ENCODE measurements at places on chromosomes 7 and 10.

- peak; percentile 15 for DNase-seq
These were observed 350.8 kb downstream of the PLXNA4 start for GRCh38 chr7:132225216-132226030.

DNA sequence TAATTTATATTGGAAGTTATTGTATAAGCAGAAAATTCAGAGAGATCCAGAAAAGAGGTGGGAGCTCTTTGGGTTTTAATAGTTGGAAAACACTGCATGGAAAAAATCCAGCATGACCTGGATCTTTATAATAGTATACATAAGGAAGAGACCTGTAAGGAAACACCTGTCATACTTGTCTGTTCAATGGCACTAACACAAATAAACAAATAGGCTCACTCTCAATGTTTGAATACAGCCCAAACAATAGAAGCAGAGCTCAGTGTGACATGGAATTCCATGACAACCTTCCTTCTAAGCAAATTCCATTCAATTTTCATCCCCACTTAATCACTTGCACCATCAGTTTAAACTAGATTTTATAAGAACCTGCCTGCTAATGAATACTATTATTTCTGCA lies 31.7 kb downstream of the CISD1 start:
- DNase-seq: no peak

- no peak for DNase-seq
These were observed 202.6 kb downstream of the MDFIC start for GRCh38 chr7:115124409-115124939.

GRCh38 chr7:23898619-23899018 lies 188.6 kb downstream of the STK31 start:
- no peak for DNase-seq

- no peak for DNase-seq
These were observed 209.2 kb downstream of the MBL2 start for GRCh38 chr10:52563360-52563759.

DNA sequence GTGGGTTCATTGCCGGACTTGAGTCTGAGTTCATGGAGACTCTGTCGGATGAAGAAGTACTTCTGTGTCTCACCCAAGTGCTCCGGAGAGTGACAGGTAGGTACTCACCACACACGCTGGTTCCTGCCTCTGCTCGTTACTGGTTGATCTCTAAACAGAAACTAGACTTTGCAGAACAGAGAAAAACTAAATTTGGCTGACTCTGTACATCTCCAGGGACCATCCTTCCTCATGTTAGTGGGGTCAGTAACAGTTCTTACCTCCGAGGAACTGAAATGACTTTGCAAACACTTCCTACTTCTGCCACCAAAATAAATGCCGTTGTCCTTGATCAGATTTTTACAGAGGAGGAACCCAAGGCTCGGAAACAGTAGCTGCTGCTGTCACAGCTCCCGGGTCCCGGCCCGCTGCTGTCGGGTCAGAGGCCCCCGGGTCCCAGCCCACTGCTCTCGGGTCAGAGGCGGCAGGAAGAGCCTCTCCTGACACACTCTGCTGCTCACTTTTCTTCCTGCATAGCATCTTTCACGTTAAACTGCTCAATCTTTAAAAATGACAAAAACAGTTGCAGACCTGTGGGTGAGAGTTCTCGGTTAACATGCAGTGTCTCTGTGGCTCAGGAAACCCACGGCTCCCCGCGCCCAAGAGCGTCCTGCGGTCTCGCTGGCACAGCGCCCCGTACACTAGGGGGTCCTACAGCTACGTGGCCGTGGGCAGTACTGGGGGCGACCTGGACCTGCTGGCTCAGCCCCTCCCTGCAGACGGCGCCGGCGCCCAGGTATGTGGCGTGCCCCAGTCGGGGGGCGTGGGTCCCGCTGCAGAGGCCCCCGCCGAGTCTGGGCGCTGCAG lies 4.8 kb upstream of the MTG1 start:
- DNase-seq: no peak

- peak; percentile 70 for DNase-seq
These were observed 10.9 kb downstream of the LIMK1 start for GRCh38 chr7:74094224-74095101.

GRCh38 chr10:70132098-70133029 lies at the start of gene AIFM2:
AIFM2 (minus strand) TSS chr10:70132825; CDS start chr10:70124084, 8,741 bp downstream.
- peak; percentile 63 for DNase-seq

- DNase-seq: no peak
These were observed 858 bp downstream of the COPS6 start for GRCh38 chr7:100089458-100090196.

DNA sequence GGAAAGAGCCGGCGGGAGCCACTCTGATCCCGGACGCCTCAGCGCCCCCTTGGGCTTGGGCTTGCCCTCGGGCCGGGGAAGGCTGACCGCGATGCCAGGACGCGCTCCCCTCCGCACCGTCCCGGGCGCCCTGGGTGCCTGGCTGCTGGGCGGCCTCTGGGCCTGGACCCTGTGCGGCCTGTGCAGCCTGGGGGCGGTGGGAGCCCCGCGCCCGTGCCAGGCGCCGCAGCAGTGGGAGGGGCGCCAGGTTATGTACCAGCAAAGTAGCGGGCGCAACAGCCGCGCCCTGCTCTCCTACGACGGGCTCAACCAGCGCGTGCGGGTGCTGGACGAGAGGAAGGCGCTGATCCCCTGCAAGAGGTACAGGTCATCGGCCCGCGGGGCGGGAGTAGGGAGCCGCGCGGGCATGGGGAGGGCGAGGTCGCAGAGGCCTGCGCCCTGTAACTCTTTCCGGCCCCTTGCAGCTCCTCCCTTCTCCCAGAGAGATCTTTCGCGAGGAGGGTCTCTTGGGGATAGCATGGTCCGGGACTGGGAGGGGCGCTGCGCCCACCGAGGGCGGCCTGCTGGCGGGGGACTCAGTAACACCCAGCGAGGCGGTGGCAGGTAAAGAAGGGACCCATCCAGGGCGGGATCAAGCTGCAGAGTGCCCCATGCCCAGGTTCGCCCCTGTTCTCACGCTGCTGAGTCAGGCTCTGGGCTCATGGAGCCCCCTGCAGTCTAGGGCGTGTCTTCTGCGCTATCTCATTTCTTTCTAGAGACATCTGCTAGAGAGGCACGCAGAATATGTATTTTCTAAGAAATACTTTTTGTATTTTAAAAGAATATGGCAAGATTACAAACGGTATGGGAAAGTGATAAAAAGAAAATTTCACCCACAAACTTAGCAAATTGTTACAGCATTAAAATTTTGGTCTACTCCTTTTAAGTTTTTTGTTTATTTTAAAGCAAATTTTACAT lies 687 bp downstream of the EPDR1 start:
- peak; percentile 78 for DNase-seq

- DNase-seq: no peak
These were observed 2.1 kb downstream of the PDK4 start for GRCh38 chr7:95594185-95594584.

- DNase-seq: no peak
These were observed 89.3 kb downstream of the MKI67 start for GRCh38 chr10:128036746-128037543.

DNA sequence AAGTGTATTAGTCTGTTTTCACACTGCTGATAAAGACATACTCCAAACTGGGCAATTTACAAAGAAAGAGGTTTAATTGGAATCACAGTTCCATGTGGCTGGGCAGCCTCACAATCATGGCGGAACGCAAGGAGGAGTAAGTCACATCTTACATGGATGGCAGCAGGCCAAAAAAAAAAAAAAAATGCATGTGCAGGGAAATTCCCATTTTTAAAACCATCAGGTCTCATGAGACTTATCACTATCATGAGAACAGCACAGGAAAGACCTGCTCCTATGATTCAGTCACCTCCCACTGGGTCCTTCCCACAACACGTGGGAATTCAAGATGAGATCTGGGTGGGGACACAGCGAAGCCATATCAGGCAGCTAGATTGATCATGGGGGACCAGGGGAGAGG lies 136.8 kb downstream of the EXOC4 start:
- no peak for DNase-seq

- DNase-seq: peak; percentile 50
These were observed 547.9 kb upstream of the FOXK1 start for GRCh38 chr7:4134204-4134603.

- peak; percentile 44 for DNase-seq
These were observed 10.4 kb downstream of the NXPH1 start for GRCh38 chr7:8443576-8444467.

DNA sequence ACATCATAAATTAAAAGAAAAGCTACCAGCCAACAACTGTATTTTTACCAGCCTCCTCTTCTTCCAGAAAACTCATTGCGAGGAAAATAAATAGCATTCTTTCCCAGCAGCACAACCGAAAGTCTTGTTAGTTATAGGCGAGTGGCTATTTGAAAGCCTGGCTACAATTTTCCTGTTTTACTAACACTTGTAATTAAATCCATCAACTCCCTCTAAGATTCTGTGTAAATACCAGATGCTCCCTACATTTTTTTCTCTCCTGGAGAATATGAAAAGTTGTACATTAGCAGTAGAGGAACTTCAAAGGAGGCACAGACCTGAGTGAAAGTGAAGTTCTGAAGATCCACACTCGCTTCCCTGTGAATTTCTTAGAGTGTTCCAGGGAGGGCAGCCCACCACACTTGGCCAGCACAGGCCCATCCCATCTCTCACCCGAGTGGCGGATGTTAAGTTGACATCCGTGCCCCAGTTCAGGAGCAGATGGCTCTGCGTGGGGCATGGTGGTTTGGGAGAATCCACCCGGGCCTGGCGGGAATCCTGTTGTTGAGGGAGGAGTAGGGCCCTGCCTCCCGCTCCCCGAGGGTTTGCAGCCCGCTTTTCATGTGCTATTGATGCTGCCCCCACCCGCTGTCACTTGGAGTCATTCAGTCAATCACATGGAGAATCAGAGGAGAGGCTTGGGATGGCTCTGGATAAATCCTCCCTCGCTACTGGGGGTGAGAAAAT lies 451.0 kb upstream of the GALNT17 start:
- DNase-seq: no peak

- DNase-seq: no peak
These were observed 956.6 kb downstream of the GATA3 start for GRCh38 chr10:9010931-9011670.

- peak; percentile 89 for DNase-seq
These were observed 121.3 kb upstream of the HABP2 start for GRCh38 chr10:113431398-113432160.

DNA sequence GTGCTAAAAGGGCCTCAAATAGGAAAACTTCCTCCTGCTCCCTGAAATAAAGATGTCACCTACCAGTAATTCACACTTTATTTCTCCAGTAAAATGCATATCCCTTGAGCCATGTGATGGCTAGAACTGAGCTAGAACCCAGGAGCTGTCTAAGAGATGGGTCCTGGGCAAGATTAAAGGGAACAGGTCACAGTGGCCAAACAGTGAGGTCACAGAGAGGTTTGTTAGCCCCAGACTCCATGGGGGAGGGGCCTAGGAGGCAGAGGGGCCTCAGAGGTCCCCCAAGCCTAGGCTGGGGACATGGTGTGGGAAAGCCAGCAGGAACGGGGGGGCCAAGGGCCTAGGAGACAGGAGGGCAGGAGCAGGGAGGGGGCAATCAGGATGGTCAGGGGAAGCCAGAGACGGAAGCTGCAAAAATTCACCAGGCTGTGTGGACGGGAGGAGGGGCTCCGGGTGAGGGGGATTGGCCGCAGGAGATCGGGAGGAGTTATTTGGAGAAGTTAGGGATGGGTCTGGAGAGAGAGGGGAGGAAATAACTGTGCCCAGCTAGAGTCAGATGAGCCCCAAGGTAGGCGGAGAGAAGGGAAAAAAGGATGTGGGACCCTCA lies 3.3 kb downstream of the FBXO24 start:
- DNase-seq: no peak

DNA sequence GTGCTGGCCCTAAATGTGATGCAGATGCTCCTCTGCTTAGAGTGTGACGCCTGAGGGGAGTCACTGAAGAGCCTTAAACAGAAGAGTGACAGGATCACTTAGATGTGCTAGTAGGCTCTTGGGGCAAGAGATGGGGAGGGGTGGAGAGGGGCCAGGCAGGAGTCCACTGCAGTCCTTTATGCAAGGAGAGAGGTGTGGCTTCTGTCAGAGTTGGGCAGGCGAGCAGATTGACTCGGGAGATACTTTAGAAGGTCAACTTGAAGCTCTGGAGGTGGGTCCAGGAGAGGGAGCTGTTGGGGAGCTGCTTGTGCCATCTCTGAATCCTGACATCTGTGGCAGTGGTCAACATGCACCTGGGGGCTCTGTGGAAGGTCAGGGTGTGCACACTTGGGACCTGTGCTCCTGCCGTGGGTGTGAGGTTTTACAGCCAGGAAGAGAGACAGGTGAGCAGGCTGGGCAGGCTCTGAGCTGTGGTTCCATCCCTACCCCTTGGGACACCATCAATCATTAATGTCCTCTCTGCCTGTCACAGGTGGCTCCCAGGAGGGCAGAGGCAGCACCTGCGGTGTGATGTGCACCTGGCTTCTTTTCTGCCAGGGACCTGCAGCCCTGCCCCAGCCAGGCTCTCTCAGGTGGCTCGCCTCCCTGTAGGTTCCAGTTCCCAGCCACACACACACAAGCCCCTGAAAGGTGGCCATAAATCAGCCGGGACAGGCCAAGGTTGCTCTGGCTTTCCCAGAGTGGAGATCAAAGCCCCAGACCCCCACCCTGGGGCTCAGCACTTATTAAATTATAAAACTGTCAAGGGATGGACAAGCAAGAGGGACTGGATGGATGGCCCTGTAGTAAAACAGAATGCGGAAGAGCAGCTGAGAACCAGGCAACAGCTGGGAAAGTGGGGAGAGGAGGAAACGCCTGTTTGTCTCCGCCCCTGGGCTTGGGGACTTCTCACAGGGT lies 14.0 kb downstream of the NEURL1 start:
- peak; percentile 52 for DNase-seq

DNA sequence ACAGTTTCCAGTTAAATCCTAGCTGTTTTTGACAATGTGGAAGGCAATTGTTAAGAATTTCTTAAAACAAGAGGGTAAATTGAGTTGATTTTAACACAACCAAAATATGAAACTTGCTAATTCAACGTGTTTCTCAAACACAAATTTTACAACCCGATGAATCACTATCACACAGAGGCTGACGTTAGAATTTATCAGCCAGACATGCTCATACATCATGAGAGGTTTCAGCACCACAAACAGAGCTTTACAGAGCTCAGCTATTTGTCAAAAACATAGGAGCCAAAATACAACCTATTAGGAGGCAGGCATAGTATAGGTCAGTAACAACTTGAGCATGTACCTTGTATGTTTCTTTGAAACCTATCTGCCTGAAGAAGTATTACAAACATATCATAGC lies 36.1 kb downstream of the LRRN3 start:
- DNase-seq: peak; percentile 5

- peak; percentile 68 for DNase-seq
These were observed 278.8 kb downstream of the CACNA2D1 start for GRCh38 chr7:82164813-82165212.

- no peak for DNase-seq
These were observed 240.2 kb downstream of the MAD1L1 start for GRCh38 chr7:1992554-1992953.

Measured in tongue (tissue), 3 donors.